ENCODE measurements at places on chromosomes 16 and 17.
A peak's percentile ranks its signal among the peaks of the same experiment; 100 is the strongest.

GRCh38 chr17:61398721-61399130 lies 917 bp upstream of the TBX2 start:
- DNase-seq: no peak

DNA sequence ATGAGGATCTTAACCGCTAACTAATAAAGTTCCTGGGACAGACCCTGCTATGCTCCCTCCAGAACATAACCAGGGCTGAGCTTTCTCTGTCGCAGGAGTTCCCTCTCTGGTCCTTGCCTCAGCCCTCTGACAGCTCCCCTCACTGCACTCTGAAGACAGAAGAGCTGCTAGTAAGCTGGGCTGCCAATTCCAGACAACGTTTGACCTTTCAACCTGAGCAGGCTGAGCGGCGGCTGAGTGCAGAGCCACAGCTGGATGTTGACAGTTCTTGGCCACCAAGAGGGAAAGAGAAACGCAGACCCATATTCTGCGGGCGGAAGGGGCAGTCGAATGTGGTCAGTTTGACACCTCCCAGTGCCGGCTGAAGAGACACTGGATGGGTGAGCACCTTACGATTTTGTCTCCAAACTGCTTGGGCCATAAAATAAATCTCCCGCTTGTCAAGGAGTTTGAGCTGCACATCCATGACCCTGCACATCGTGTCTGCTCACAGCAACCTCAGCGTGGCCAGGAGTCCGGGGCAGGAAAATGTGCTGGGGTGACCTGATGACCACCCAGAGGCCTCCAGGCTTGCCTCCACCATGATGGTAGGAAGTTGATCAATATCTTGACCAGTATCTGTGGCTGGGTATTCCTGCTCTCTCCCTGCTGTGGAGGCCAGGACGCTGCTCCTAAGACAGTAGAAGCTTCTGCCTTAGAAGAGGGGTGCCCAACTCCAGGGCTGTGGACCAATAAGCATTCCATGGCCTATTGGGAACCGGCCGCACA lies 209.2 kb downstream of the PARN start:
- DNase-seq: no peak

DNA sequence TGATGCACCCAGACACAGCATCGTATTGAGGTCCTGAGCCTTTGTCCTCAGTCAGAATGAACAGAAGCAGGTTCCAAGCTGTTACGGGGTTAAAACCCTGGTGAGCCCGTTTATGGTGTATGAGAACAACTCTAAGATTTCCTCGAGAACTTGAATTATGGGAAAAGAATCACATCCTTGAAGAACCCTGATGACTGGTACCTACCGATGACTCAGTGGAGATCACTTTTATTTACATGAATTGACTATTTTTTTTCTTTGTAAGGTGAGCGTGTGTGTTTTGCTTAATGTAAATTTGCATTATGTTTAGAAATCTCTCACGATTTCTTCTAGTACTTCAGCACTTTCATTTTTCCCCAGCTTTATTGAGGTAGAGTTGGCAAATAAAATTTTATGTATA lies 3.3 kb upstream of the KRTAP4-4 start:
- no peak for DNase-seq

GRCh38 chr17:32482568-32483320 lies 4.0 kb upstream of the CDK5R1 start:
- no peak for DNase-seq

DNA sequence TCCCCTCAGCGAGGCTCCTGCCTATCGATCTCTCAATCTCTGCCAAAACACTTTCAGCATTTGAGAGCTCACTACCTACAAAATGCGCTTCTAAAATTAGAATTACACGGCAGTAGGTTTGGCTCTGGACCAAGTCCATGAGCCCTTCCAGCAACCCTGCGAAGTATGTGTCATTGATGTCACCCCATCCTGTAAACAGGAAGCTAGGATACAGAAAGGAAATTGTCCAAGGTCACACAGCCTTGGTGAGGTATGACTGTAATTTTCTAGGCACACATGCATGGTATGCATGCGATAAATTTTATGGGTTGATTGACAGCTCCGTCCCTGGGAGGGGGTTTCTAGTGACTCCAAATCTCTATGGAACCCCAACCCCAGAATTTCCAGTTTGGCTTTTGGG lies 330.3 kb upstream of the CDH5 start:
- no peak for DNase-seq

DNA sequence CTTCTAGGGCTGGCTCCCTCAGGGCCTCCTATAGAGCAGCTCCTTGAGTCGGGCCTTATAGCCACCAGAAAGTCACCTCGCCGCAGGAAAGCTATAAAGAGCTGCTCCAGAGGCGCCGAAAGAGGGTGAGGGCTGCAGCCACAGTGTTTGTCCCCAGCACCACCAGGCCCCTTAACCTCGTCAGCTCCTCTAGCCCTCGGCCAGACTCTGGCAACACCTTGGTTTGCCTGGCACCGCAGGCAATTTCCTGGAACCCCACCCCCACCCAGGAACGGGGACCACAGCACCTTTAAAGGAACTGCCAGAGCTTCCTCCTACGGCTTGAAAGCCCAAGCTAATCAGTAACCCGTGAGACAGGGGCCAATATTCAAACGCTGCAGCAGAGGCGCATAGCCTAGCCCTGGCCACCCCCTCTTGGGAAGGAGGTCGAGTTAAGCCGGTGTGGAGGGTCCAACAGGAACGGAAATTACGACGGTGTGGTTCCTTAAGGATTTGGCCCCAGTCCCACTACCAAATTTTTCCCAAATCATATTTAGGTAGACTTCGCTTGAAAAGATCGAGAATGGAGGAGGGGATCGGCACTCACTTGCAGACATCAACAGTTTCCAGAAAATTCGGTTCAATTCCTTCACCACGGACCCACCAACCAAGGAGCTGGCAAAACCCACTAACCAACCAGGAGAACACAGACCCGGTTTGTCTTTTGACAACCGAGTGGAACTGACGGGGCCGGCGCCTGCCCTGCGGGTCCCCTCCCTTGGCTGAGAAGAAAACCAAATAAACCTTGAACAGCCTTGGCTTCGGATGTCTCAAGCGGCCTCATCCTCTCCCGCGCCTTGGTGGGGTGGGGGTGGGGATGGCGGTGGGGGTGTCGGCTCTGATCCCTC lies 3.0 kb downstream of the HOXB6 start:
- DNase-seq: no peak

GRCh38 chr17:33390479-33391176 lies 97.5 kb upstream of the ASIC2 start:
- DNase-seq: no peak

GRCh38 chr16:85829751-85830445 lies 30.4 kb downstream of the COX4I1 start:
- no peak for DNase-seq

- peak; percentile 36 for DNase-seq
These were observed 18.2 kb downstream of the COTL1 start for GRCh38 chr16:84599521-84600202.

DNA sequence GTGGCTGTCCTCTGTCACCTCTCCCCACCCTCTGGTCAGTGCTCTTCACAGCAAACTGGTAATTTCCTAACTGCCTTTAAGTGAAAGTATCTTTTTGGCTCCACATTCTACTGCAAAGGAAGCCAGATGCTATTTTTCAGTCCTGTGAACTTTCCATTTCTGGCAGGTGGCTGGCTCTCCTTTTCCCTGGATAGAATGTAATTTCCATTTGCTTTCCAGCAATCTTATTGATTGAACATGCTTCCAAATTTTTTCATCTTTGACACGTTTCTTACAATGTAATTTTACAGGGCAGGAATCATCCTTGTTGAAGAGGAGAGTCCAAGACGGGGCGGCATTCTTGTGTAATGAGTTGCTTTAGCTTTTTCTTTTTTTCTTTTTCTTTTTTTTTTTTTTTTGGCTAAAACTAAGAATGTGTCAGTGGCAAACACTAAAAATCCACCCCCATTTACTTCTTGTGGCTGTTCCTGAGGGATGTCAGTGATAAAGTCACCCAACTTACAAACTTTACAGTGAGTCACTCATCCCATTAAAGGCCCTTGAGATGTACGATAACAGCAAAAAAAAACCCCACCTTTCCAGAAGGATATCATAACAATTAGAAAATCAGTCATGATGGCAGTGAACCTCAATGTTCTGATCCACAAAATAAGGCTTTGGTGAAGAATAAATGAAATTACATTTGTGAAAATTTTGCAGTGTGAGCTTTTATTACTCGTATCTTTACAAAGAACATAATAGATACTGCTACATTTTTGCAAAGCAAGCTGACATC lies 29.4 kb upstream of the PRKCA start:
- no peak for DNase-seq

Data from BE2C (cell line).